ENCODE measurements at places on chromosomes 11 and 22.

GRCh38 chr11:114162719-114163123 lies 103.2 kb downstream of the ZBTB16 start:
- peak; percentile 65 for DNase-seq

GRCh38 chr11:2750682-2751522 lies 51.1 kb upstream of the KCNQ1OT1 start:
- DNase-seq, result peak; percentile 70

DNA sequence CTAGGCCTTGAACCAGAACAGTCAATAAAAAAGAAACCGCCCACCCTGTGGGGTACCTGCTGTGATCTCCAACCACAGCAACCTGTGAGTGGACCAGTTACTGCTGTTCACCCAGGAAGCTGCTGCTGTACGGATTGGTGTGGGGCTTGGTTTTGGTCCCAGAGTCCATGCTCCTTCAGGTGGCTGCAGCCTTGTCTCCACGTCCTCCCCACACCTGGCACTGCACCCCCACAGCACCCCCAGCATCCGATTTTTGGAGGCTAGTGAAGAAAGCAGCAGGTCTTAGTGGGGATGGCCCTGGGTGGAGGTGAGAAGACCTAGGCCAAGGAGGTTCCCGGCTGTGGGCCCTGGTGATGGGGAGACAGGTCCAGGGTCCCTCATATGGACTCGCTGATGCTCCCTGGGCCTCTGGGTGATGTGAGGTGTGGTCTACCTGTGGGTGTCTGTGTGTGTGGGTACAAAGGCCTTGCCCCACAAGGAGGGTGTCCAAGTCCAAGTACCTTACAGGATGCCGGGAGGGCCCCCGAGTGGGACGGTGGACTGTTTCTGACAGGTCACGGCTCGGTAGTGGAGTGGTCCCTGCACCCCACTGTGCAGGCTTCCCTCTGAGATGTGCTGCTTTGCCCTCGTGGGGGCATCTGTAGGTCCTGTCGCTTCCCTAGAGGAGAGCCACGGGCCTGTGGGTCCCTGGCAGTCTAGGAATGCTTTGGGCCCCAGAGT lies 283.4 kb downstream of the TBC1D22A start:
- DNase-seq, result no peak

DNA sequence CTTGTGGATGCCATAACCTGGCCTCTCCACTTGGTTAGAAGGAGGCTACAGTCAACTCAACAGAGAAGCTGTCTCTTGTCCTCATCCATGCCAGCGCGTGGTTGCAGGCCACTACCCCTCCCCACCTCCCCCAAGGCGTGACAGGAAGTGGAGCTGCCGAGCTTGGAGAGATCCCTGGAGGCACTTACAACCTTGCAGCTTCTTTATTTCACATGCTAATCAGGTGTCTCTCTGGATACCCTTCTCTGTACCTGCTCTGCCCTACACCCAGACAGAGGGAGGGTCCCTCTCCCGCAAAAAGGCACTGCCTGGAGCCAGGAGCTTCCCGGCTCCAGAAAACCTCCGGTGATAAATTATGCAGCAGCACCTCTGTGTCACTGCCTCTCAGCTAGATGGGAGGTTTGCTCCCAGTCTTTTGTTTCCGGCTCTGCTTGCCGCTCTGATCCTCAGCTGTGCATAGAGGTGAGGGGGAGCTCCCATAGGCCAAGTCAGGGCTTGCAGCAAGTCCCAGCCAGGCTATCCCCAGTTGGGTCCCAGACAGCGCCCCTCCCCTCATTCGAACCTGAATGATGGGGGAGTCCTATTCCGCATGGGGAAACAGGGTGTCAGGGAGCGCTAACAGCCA lies 5.7 kb downstream of the LRP4 start:
- peak; percentile 76 for DNase-seq

DNA sequence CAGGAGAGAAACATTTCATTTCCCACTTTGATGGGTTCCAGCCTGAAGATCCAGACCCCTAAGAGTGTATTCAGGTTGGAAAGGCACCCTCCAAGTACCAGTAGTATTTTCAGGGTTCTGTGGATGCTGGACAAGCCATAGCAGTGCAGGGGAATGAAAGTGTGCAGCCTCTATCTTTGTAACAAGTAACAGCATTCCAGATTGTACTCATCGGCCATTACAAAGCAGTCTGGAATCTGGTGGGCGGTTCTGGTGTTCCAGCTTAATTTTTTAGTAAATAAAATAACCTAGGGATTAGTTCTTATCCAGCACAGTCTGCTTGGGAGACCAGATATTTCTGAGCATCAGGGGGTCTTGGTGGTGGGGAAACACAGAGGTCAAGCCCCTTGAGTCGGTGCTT lies 22.6 kb downstream of the APLNR start:
- DNase-seq, result no peak

DNA sequence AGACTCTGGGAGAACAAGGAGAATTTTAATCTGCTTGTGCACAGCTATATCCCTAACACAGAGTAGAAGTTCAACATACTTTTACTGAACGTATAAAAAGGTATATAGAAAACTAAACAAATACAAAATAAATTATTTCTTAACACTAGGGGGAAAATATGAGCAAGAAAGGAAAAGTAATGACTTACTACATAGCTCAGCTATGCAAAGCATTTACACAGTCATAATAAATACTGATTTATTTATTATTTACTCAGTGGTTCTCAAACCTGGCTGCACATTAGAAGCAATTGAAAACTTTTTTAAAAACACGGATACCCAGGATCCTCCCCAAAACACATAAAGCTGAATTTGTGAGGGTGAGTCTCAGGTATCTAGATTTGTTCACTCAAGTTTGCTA lies 182.5 kb downstream of the TTC28 start:
- no peak for DNase-seq

- no peak for DNase-seq
Observed at GRCh38 chr11:69201764-69202370, 46.1 kb downstream of the SMIM38 start.

DNA sequence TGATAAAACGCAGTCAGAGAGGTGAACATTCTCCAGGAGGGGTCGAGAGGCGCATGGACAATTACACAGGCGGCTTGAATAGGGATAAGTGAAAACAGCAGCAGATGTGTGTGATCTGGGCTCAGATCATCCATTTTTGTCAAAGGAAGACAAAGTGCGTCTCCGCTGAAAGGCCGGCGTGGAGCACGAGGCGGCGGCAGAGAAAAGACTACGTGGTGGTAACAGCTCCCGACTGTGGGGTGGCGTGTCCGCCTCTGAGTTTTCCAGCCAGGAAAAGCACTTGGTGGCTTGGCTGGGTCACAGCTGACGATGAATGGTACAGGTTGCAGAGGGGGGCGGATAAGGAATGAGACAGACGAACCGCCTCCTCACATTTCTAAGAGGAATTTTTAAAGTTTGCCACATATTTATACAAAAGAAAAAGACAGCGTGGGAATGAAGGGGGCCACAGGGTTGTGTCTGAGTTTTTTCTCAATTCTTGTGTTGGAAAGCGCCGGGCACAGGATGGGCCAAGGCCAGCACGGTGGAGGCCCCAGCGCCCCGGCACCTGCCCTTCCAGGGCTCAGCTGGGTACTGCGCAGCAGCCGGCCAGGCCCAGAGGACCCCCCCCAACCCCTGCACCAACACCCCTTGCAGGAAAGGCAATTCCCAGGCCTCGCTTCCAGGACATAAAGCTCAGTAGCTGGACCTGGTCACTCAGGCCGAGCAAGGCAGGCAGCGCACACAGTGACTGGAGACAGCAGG lies 80.4 kb downstream of the TRMU start:
- DNase-seq, result no peak

DNA sequence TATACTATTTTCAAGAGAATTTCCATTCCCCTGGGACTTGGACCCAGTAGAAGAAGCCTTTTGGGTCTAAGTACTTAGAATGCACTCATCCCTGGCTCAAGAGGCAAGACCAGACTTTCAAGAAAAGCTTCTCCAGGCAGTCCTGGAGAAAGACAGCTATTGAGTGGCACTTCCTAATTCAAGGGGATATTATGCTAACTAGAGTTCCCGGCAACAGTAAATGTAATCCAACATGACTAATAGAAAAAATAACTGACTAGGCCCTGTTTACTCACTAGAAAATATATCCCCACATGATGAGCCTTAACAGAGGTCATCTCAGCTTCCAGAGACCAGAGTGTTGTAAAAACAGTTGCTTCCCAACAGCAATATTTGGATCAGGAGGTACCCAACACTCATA lies 47.2 kb upstream of the AKIP1 start:
- DNase-seq, result no peak

GRCh38 chr11:126868741-126869140 lies 131.8 kb downstream of the KIRREL3 start:
- no peak for DNase-seq

DNA sequence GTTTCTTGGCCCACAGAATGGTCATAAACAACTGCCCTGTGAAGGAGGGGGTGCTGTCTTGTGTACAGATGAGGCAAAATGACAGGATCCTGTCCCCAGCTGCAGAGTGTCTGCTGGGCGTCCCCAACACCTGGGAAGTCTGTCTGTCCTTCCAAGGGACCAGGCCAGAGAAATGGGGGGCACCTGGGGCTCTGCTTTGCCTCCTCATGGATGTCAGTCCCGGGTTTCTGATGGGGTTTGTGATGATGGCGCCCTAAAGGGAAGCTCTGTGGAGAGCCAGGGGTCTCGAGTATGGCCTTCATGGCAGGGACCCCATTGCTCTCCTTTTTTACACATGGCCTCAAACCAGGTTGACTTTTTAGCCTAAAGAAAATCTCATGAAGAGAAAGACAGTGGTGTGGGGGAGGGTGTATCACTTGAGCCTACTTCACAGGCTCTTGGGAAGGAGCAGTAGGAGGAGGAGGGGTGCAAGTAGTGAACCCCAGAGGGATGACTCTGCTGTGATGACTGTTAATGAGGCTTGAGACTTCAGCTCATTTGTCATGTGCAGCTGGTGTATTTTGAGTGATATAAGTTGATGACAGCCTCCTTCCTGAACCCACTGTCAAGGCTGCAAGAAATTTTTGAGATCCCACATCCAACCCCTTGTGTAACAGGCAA lies 40.6 kb upstream of the TUB start:
- no peak for DNase-seq

DNA sequence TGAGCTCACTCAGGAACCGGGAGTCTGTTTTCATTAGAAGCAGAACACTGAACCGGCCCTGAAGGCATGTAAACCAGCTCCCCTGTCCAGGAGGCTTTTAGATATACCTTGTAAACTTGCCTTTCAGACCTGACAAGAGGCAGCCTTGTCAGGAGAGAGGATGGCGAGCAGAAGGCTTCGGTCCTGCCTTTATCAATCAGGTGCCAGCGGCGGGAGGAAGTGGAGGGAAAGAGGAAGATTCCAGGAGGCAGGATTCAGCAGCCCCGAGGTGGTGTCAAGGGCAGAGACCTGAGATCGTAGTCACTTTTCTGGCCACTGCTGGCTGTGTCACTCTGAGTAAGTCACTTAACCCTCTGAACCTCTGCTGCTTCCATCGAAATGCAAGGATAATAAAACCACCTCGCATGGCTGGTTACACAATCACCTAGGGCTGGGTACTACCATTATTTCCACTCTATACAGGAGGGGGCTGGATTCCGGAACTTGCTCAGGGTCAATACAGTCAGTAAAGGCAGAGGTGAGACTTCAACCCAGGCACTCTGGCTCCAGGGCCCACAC lies 181.0 kb downstream of the CHST1 start:
- no peak for DNase-seq

- DNase-seq, result no peak
Observed at GRCh38 chr11:68295271-68295670, 17.1 kb upstream of the LRP5 start.

GRCh38 chr22:46214149-46214548 lies 35.9 kb downstream of the CDPF1 start:
- no peak for DNase-seq

DNA sequence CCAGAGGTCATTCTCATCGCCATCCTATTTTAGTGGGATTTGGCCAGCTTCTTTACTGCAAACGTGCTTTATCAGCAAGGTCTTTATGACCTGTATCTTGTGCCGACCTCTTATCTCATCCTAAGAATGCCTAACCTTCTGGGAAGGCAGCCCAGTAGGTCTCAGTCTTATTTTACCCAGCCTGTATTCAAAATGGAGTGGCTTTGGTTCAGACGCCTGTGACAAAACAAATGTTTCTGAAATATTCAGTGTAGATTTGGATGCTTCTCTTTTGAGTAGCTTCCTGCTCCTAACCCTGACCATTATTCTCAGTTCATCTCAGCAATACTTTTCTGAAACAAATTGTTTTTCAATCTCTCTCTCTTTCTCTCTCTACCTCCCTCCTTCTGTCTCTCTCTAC lies 60.1 kb downstream of the TRIM44 start:
- DNase-seq, result no peak

DNA sequence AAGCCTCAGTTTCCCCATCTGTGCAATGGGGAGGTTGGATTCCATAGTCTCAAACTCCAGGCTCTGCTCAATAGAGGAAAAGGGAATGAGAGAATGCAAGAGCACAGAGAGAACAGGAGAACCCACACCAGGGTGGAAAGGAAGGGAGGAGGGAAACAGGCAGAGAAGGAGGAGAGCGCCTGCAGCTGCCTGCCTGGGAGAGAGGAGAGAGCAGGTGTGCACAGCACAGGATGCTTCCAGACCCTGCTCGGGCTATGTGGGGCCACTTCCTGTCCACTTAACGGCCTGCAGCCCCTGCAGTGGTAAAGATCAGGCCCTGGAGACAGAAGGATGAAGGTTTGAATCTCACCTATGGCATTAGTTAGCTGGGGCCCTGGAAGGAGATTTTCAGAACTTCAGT lies 12.3 kb downstream of the LRRC32 start:
- DNase-seq, result no peak

GRCh38 chr22:38467904-38468442 lies at the start of gene KDELR3:
Gene KDELR3, plus strand, starts transcription at chr22:38468096. Its CDS starts 138 bp downstream, at chr22:38468234.
- no peak for DNase-seq

- DNase-seq, result no peak
Observed at GRCh38 chr11:124896071-124896750, 1.5 kb downstream of the ROBO4 start.

DNA sequence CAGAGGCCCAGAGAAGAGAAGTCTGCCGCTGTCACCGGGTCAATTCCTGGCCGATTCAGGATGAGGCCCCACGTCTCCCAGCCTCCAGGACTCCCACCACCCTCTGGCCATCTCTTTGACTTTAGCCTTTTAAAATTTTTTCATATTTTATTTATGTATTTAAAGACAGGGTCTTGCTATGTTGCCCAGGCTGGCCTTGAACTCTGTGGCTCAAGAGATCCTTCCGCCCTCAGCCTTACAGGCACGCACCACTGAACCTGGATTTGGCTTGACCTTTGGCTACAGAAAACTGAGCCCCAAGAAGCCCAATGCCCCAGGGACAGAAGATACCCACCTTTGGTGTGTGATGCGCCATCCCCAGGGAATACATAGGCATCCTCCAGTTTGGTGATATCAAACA lies 3.9 kb downstream of the POLR3H start:
- DNase-seq, result no peak

GRCh38 chr11:85407648-85408047 lies 219.5 kb downstream of the DLG2 start:
- DNase-seq, result no peak

DNA sequence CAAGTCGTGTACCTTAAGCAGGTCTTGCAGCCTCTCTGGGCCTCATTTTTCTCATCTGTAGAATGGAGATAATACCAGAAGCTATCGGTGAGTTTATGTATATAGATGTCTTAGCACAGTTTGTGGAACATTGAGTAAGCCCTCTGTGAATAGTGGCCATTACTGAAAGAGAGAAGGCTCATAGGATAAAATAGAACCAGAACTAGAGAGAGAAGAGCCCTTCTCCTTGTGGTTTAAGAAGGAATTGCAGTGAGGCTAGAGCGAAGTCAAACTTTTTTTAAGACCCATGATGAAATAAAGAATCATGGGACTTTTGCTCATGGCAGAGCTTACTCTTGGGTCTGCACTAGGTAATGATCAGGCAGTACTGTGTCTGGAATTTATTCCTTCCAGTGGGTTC lies 137.1 kb downstream of the TRIM44 start:
- no peak for DNase-seq
